ENCODE measurements at places on chromosomes 13 and 19.
A peak's percentile ranks its signal among the peaks of the same experiment; 100 is the strongest.

- DNase-seq: no peak
Measured at GRCh38 chr19:41621226-41621625, 5.6 kb downstream of the CEACAM4 start.

DNA sequence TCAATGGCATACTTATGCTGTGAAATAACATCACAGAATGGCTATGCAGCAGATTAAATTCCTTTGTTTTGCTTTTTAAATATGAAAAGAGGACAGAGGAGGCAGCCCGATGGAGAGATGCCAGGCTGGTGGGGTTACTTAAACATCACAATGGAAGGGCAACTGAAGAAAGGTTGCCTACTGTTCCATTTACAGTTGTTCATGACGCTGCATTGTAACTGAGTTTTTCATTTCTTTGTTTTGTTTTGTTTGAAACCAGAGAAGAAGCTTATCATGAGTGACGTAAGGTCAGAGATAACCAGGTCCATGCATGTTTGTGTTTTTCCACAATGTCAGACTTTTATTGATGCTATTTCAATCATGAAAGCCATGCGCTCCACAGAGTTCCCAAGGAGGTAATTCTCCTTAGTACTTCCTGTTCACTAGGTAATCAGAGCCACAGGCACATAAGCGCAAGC is 273.8 kb downstream of the LHFPL6 start:
- DNase-seq: no peak

GRCh38 chr13:37701972-37702371 is 103.4 kb upstream of the POSTN start:
- peak; percentile 94 for DNase-seq

DNA sequence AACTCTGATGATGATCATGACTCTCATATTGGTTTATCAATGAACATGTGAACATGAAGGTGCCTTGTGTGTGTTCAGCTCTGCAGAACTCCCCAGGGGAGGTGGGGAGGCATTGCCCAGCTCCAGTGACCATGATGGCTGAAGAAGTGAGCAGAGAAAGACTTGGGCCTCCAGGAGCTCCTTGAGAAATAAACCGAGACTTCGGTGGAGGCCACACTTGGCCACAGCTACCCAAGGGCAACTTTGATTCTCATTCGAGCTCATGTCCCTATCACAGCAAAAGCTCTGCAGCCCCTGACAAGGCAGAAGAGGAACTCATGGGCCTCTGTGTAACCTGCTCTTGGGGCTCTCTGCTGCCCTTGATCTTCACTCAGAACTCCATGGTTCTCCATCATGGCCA is 44.1 kb upstream of the ZNF536 start:
- DNase-seq: no peak

- DNase-seq: no peak
Measured at GRCh38 chr19:28443361-28443760, 769.6 kb downstream of the UQCRFS1 start.

DNA sequence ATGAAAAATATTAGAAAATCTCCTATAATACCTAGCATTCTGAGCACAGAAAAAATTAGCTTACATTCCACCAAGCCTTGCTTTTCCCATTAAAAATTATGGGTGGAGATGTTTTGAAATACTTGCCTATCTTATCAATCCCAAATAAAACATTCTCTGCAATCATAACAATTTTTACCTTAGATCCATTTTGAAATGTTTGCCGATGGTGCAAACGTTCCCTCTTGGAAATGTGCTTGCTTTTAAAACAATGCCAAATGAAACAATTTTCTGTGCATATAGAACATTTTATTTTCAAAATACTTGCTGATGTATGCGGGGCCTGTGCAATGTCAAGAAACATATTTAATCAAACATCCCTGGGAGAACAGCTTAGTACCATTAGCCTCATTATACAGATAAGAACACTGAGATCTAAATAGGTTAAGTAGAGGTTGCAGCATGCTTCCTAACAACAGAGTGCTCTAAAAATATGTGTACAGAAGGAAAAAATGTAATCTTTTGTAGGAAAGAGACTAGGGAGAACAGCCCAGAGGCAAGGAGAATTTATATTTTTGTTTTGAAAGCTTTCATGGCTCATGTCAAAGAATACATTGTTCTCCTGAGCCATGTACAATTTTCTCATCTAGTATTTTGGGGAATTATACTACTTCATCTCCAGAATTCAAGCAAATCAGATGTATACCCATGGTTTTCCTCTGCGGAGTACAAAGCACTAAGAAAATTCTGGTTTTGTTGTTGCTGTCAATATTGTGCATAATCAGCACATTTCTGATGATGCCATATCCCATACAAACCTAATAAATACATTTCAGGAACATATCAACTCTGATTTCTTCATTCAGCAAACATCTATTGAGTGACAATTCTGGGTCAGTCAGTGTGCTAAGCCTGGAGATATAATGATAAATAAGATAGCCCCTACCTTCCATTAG is 25.9 kb upstream of the FNDC3A start:
- no peak for DNase-seq

DNA sequence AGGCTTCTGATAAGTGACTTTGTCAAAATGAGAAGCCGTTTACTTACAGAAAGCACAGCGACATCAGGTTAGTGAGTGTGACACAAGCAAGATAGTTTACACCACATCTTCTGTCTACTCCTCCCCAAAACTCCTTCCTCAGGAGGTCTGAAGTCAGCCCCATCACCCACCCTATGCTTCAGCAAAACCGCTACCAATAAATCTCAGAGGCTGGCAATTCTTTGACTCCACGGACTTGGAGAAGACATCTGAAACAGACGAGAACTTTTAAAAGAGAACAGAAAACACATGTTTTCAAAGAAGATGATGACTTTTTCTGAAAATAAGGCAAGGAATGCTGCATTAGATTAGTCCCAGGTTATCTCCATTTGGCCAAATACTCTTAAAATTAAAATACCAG is 261.1 kb downstream of the TBC1D4 start:
- no peak for DNase-seq

DNA sequence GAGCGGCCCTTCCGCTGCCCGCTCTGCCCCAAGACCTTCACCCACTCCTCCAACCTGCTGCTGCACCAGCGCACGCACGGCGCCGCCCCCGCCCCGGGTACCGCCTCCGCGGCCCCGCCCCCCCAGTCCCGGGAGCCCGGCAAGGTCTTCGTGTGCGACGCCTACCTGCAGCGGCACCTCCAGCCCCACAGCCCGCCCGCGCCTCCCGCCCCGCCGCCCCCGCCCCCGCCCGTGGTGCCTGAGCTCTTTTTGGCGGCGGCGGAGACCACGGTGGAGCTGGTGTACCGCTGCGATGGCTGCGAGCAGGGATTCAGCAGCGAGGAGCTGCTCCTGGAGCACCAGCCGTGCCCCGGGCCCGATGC is 3.2 kb upstream of the NAT14 start:
- no peak for DNase-seq

GRCh38 chr13:22936228-22936627 is 244.6 kb upstream of the SGCG start:
- no peak for DNase-seq

DNA sequence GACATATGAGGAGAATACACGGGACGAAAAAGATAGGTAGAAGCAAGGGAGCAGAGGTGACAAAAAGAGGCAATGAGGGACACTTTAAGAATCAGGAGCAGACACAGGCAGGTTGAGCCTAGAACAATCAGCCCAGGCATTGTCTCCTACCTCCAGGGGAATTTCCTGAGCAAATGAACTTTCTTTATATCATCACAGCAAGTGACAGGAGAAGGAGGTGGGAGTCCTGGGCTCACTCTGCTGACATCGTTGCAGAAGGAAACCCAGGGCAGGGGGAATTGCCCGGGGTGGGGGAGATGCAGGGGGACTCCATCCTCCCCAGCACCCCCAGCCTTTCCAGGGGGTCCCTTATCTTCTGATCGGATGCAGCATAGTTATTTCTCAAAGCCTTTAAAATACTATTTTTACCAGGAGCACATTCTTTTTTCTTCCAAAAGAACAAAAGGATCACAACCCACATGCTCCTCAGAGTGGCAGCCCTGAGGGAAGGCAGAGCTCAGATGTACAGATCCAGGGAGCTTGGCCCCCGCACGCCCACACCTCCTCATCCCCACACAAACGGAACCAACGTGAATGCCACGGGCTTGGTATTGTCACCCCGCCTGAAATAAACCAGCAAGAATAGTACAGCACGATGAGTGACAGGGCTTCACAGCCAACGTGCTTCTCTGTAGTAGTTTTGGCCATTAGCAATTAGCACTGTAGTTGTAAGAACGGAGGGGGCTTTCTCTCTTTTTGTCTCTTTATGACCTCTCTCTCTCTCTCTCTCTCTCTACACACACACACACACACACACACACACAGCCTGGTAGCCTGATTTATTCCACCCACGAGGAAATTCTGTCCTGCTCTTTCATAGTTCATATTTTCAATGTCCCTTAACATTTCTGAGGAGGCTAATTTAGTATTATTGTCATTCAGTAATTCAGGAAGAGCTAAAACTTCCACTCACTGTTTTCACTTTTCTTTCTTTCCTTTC is 169.5 kb upstream of the UBL3 start:
- no peak for DNase-seq

DNA sequence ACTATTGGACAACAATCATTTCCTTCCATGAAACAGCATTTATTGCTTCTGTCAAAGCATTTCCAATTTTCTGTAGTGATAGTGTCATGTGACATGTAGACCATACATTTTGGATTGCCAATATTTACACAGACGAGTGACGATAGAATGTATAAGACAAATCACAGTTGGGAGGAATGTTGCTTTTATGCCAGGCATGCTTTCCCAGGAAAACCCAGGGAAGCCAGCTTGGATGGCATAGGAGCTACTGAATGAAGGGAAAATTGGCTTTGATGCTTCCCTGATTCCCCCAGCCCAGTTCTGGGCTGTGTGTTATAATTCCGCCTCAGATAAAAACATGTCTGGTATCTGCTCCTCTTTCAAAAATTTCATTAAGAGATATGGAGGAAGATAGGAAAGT is 22.5 kb downstream of the SCEL start:
- DNase-seq: no peak

GRCh38 chr19:54532528-54532927 is 29.9 kb downstream of the LAIR2 start:
- no peak for DNase-seq

- DNase-seq: no peak
Measured at GRCh38 chr13:23319883-23320224, 113.6 kb downstream of the SACS start.

DNA sequence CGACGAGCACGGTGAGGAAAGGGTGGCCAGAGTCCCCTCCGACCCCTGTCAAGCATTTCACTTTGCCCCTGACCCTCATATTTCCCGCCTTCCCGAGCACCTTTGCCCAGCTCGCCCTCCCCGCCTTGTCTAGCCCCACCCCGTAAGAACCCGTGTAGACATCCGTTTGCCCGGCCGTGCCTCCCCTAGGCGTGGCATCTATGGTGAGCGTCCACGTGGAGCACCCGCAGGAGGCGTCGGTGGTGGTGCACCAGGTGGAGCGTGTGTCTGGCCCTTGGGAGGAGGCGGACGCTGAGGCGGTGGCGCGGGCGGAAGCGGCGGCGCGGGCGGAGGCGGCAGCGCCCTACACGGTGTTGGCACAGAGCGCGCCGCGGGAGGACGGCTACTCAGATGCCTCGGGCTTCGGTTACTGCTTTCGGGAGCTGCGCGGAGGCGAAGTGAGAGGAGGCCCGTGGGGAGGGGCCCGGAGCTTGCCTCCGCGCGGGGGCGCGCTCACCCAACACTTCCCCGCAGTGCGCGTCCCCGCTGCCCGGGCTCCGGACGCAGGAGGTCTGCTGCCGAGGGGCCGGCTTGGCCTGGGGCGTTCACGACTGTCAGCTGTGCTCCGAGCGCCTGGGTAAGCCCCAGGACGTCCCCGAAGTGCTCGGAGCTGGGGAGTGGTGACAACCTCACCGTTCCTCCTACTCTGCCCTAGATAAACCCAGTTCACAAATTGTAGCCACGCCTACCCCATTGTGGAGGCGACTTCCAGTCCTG is 4.2 kb downstream of the LTBP4 start:
- peak; percentile 63 for DNase-seq

- no peak for DNase-seq
Measured at GRCh38 chr13:45951166-45951565, 99.6 kb upstream of the SIAH3 start.

DNA sequence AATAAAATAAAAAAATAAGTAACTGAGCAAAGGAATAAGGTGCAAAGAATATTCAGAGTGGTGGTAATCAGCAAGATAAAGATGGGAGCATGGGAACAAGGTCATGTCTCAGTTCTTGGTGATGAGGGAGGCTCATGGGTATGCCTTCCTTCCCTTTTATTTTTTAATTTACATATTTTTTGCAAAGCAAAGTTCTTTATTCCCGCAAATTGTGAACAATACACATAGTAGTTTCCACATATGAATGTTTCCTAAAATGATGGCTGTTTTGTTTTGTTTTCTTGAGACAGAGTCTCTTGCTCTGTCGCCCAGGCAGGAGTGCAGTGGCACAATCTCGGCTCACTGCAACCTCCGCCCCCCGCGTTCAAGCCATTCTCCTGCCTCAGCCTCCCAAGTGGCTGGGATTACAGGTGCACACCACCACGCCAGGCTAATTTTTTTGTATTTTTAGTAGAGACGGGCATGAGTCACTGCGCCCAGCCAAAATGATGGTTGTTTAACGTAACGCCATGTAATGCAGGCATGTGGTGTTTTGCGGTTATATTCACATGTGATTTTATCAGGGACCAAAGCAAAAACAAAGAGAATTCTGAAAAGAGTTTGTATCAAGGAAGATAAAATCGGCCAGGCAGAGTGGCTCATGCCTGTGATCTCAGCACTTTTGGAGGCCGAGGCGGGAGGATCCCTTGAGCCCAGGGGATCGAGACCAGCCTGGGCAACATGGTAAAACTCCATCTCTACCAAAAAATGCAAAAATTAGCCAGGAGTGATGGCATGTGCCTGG is 4.5 kb upstream of the ADGRE2 start:
- DNase-seq: no peak

DNA sequence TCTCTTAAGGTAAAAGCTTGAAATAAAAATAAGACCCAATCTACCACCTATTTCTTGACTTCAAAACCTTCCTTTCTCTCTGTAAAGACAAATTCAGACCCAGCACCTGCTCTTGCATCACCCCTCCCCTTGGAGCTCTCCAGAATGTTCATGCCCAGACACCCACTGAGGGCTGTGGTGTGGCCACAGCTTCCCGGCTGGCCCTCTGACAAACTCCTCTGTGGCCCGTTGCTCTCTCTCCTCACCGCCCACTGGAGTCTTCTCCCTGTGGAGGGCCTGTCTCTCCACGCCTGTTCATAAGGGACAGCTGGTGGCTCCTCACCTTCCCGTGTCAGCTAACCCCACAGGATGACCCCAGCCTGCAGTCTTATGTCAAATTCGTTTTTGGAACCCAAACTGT is 49.1 kb downstream of the TSSK6 start:
- no peak for DNase-seq

DNA sequence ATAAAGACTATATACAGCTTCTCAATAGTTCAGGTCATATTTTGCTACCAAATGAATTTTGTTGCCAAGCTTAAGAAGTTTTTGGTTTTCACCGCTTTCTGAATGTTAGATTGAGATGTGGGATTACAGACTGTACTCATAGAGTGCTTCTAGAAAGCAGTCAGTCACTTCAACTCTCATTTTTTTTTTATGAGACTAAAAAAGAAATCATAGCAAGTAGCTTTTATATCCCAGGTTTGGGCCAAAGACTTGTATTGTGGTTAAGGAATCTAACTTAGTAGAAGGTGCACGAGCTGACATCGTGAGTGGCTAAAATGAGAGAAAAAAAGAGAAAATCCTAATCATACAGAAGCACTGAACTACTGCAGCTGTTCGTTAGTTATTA is 2.2 kb upstream of the USPL1 start:
- peak; percentile 7 for DNase-seq

GRCh38 chr19:37669450-37669914 is 14.2 kb upstream of the ZFP30 start:
- no peak for DNase-seq

- peak; percentile 72 for DNase-seq
Measured at GRCh38 chr13:110245416-110245899, 61.5 kb downstream of the COL4A1 start.

GRCh38 chr13:34779171-34779570 is 162.9 kb upstream of the NBEA start:
- DNase-seq: no peak
